ENCODE measurements at places on chromosomes 2 and 18.

DNA sequence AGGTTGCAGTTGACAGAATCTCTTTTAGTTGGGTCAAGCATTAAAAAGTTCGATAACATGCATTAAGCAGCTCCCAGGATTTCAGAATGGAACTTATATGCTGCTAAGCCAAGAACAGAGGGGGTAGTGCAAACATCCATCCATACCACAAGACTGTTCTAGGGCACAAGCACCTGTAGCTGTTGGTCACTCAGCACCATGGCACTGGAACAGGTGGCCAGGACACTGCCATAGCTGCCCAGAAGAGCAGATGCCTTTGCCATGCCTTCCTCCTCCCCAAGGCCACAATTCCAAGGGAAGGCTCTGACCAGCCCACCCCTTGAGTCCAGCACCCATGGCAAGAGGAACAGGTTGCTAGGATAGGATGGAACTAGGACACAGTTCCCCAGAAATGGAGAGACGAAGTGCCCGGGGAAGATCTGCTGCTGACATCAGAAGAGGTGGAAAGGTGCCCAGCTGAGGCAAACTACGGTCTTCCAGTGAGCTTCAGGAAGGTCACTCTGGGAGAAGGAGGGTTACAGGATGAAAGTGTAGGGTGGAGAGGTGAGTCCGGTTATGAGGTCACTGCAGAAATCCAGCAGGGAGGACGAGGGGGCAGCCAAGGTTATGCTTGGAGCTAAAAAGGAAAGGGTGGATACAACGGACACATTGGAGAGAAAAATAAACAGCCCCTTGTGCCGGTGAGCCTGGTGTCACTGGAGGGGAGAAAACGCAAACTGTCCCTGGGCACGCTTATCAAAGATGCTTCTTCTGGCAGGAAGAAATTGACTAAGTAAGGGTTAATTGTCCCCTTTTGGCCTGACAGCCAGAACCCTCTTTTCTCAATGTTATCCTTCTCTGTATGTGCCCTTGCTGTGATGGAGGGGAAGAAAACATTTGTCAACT is 41.9 kb downstream of the C1QL2 start:
- DNase-seq: no peak

DNA sequence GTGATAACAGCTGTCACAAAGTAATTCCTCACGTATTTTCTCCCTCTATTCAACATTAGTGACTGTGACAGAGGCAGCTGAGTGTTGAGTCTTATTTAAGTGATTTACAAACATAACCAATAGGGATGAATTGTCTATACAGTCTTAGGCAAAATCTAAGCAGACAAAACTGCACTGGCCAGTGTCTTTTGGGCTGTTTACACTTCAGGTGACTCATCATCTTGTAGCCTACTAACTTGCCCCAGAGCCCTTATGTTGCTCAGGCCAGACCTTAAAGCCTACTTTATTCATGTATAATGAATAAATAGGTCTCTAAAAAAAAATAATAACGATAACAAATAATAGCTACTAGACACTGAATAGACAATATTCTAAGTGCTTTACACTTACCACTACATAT is 17.2 kb downstream of the THOC1 start:
- DNase-seq: no peak

DNA sequence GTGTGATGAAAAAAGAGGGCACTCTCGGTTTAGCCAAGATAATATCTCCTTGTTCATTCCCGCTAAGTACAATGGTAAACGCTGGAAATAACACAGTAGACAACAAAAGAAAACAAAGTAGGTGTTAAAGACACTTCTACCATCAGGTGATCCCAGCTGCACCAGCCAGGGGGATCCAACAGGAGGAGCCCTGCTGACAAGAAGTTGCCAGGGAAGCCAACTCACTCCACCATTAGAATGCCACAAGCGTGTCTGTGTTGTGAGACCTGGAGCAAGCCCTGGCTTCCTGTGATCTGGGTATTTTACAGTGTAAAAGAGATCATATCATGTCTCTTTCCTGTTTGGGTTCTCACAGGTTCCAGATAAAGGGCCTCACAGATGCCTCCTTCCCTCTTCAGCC is 117.0 kb downstream of the GRB14 start:
- DNase-seq: no peak

DNA sequence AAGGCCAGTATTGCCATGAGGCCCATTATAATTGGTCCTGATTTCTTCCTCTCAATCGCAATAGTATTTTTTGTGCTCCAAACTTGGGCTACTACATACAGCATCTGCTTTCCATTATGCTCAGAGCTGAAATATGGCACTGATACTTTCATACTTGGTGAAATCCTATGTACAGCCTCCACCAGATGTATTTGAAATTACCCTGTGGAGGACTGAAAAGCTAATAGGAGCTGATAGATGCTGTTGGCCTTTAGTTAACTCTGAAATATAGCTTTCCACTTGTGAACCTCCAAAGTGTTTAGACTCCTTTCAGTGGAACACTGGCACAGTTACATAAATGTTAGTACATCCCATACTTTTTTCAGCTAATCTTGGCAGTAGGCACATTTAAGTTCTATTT is 205.7 kb downstream of the NEDD4L start:
- no peak for DNase-seq

GRCh38 chr2:206823178-206823577 is 57.8 kb downstream of the FASTKD2 start:
- DNase-seq: no peak

DNA sequence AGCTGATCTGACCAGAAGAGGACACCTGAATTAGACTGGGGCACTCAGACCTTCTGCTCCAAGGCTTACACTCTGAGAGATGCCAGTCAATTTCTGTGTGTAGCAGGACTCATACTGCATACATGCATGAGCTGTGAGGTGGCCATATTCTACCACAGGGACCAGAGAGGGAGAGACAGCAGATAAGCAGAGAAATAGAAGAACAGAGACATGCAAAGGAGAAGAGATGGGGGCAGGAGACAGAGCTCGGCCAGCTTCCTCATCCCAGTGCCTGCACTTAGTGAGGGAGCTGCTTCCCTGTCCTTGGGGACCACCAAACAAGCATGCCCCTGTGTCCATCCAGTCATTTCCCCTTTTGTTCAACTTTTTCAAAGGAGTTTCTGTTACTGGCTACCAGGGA is 73.9 kb upstream of the ALK start:
- no peak for DNase-seq
